CD4-positive, alpha-beta T cell treated with Interleukin-21 for 1 hour (primary cell): ENCODE measurements at places on chromosomes 7 and 10.
A peak's percentile ranks its signal among the peaks of the same experiment; 100 is the strongest.

- DNase-seq, result no peak
These were observed 56.5 kb upstream of the ORC5 start for GRCh38 chr7:104264285-104264684.

- DNase-seq, result no peak
These were observed 134.2 kb downstream of the OR13A1 start for GRCh38 chr10:45180946-45181875.

- no peak for DNase-seq
These were observed 174.9 kb downstream of the DGKI start for GRCh38 chr7:137671920-137672319.

DNA sequence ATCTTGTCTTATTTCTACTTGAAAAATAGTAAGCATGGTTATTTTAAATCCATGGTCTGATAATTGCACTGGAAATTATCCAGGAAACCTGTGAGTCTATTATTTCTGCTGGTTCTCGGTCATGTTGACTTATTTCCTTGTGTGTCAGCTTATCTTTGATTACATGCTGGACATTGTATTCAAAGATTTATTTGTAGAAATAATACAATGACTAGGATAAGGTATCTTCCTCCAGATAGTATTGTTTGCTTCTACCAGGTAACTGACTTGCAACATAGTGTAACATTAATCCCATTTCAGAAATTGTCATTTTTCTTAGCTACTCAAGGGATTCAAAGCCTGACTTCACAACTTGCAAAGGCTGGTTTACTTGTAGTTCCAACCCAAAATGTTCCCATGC is 33.4 kb downstream of the PLXNA4 start:
- no peak for DNase-seq

- DNase-seq, result no peak
These were observed 11.1 kb downstream of the WAC start for GRCh38 chr10:28544058-28544457.

- no peak for DNase-seq
These were observed 20.8 kb upstream of the ZNF862 start for GRCh38 chr7:149817301-149817771.

GRCh38 chr10:45470098-45471012 is 96.3 kb downstream of the ALOX5 start:
- DNase-seq, result peak; percentile 38

- DNase-seq, result no peak
These were observed 16.8 kb downstream of the DOCK1 start for GRCh38 chr10:126921974-126922525.

GRCh38 chr7:69825113-69825972 is 227.1 kb downstream of the AUTS2 start:
- DNase-seq, result no peak

GRCh38 chr10:114645706-114646105 is 12.4 kb downstream of the ABLIM1 start:
- no peak for DNase-seq

GRCh38 chr7:19665399-19666008 is 43.3 kb downstream of the POLR1F start:
- peak; percentile 11 for DNase-seq

GRCh38 chr10:132955479-132955878 is 13.1 kb upstream of the CFAP46 start:
- no peak for DNase-seq

- DNase-seq, result no peak
These were observed 85.1 kb upstream of the RELN start for GRCh38 chr7:104074529-104074928.

DNA sequence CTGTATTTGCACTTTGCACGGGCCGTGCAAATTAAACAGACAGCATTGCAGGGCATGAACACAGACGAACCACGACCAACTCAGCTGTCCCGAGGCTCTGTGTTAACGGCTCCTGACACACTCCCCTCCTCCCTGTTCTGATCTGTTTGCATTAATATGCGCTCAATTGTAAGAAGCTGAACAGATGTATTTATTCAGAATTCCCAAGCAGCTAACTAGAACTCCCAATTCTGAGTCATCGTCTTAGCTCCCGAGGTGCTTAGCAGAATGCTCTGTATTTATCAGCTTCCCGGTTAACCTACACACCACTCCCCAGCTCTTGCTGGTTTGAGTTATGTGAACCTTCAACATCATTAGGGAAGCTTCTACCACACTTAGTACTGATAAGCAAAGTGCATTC is 286.4 kb downstream of the PTPRN2 start:
- no peak for DNase-seq

- DNase-seq, result no peak
These were observed 42.9 kb downstream of the CCDC186 start for GRCh38 chr10:114131094-114131493.

GRCh38 chr10:96345222-96345621 is 13.6 kb downstream of the OPALIN start:
- DNase-seq, result no peak

DNA sequence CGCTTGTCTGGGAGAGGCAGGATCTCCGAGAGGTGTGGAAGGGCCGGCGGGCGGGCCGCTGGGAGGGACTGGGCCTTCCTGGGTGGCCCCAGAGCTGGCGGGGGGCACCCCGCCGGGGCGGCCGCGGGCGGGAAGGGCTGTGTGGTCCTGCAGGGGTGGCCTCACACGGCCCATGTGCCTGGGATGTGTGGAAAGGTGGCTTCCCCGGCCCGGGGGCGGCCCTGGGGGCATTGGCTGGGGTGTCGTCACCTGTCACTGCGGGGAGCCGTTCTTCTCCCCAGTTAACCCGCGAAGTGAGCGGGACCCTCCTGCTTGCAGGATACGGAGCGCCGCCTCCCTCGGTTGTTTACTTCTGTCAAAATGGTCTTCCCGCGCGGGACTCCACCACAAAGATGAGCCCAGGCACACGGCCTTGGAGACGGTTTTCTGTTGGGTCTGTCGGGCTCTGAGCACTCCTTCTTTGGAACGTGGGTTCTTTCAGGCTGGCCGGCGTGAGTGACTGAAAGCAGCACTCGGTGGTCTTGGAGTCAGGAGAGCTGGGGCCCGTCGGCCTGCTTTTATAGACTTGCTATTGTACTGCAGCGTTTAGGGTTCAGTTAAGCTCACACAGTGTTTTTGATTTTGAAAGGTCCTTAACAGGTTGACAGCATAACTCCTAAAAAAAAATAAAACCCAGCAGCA is 700 bp downstream of the SMC3 start:
- DNase-seq, result peak; percentile 62

GRCh38 chr10:4013651-4014121 is 228.7 kb upstream of the KLF6 start:
- DNase-seq, result peak; percentile 17

DNA sequence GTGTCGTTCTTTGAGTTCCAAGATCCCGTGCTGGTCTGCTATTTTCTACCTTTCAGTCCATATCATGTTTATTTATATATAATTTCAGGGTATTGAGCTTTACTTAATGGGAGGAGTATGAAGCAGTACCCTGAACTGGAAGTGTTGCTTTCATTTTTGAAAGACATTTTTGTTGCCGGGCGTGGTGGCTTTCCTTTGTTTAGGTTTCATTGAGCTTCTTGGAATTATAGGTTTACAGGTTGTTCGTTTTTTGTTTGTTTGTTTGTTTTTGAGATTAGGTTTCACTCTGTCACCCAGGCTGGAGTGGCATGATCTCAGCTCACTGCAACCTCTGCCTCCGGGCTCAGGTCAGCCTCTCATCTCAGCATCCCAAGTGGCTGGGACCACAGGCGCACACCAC is 7.4 kb downstream of the ZNF487 start:
- DNase-seq, result no peak

DNA sequence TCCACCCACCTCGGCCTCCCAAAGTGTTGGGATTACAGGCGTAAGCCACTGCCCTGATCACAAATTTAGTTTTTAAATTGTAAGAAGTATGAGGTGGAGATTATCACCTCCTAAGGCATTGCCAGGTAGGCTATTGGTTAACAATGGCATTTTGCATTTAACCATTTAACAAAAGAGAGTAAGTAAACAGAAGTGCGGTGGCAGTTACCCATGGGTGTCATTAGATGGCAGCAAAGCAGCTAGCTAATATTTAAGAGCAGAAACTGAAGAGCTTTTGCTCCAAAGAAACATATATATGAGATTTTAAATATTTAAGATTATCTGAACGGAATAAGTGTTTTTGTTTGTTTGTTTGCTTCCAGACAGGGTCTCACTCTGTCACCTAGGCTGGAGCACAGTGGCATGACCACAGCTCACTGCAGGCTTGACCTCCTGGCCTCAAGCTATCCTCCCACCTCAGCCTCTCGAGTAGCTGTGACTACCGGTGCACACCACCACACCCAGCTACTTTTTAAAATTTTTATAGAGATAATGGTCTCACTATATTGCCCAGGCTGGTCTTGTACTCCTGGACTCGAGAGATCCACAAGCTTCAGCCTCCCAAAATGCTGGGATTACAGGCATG is 325.5 kb upstream of the C7orf33 start:
- DNase-seq, result peak; percentile 10

DNA sequence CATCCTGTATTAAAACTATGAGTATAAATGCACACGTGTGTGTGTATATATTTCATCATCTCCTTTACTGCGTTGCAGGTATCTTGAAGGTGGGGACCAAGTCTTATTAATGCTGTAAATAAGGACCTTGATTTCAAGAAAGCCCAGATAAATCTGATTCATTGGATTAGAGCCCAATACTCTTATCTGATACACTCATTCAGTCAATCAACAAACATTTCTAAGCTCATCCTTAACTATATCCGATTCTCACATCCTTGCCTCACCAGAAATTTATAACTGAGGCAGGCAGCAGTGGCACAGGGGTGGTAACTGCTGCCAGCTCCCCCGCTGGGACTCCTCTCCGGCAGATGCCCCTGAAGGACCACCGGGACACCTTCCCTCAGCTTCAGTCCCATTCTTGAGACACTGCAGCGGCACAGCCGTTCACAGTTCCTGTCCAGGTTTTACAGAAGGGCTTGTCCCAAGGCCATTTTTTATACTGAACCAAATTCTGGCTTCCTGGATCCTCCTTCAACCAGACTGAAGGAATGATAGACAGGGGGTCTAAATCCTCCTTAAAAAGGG is 54.0 kb downstream of the BRI3 start:
- no peak for DNase-seq

DNA sequence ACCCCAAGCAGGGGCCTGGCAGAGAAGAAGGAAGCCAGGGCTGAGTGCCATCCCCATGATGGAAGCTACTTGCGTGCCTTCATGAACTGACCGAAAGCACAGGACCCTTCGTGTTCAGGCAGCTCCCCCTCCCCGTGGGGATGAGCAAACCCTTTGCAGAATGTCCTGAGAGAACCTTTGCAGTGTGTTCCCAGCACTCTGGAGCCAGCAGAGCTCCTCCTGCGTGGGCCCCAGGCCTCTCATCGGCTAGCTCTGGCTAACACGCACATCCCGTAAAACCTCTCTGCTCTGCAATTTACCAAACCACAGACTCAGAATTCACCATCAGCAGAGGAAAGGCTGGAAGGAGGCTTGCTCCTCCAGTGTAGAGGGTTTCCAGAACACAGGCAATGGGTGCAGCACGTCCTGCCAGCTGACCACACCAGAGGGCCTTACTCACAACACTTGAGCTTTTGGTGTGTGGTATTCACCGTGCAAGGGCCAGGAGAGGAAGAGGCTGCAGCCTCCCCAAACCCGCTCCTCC is 3.1 kb downstream of the SH3PXD2A start:
- no peak for DNase-seq

DNA sequence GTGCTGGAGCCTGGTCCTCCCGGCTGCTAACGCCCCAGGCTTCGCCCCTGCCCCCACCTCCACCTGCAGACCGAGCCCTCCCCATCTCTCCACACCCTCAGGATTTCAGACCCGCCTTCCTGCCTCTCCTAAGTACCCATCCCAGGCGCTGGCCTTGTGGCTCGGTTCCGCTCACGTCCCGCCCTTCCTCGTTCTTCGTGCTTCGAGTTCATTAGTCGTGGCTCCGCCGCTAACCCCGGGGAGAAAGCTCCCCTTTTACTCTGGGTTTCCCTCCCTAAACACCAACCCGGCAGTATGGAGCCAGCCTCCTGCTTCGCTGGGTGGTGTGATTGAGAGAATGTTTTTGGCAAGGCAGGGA is 11.2 kb downstream of the EMX2 start:
- DNase-seq, result no peak

DNA sequence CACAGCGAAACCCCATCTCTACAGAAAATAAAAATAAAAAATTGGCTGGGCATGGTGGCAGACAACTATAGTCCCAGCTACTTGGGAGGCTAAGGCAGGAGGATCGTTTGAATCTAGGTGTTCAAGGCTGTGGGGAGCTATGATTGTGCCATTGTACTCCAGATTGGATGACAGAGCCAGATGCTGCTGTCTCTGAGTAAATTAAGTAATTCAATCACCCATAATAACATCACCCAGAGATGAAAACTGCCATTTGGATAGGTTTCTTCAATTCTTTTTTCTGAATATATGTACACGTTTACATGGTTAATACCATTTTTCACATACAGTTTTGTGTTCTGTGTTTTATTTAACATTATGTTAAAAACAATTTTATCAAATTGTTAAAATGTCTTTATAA is 79.3 kb downstream of the WIPF3 start:
- DNase-seq, result no peak

- DNase-seq, result no peak
These were observed 142.9 kb upstream of the PFKP start for GRCh38 chr10:2924431-2924830.

- peak; percentile 4 for DNase-seq
These were observed 80.6 kb upstream of the NAMPT start for GRCh38 chr7:106365252-106366005.

DNA sequence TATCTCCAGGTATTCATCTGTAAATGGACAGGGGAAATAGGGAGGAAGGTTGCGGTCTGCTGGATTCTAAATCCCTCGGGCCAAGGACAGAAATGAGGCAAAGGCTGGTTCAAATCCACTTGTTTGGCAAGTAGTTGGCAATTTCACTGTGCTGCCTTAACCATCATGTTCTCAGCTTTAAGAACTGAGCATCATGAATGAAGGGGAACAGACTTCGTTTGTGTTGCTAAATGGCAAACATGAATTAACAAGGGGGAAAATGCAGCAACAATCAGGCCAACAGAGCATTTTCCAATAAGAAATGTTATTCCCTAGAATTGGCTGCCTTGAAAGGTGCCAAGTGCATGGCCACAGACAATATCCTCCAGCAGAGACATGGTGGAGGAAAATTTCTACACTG is 36.9 kb downstream of the PARD3 start:
- DNase-seq, result no peak

- DNase-seq, result peak; percentile 28
These were observed 499 bp downstream of the GAL3ST4 start for GRCh38 chr7:100167912-100168323.

DNA sequence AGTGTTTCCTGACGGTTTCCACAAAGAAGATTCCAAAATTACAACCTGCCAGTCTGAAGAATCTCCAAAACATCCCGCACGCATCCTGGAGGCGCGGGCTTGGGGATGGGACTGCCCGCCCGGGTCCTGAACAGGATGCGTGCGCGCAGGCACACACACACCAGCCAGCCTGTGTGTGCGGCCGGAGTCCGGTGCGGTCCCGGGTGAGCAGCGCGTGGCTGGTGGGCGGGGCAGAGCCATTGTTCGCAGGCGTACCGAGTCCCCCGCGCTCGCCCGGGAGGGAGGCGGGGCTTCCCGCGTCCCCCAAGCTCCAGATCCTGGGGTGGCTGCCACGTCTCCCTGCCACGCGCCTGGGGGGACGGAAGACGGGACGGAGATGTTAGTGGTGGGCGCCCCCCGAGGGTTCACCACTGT is 675 bp upstream of the SCD start:
- DNase-seq, result peak; percentile 58

- DNase-seq, result peak; percentile 21
These were observed 2.2 kb upstream of the LMBR1 start for GRCh38 chr7:156895024-156895780.
